ENCODE measurements at places on chromosomes 2 and 18.
A peak's percentile ranks its signal among the peaks of the same experiment; 100 is the strongest.

GRCh38 chr2:162022290-162022945, 51.6 kb downstream of the DPP4 start:
- DNase-seq: no peak

DNA sequence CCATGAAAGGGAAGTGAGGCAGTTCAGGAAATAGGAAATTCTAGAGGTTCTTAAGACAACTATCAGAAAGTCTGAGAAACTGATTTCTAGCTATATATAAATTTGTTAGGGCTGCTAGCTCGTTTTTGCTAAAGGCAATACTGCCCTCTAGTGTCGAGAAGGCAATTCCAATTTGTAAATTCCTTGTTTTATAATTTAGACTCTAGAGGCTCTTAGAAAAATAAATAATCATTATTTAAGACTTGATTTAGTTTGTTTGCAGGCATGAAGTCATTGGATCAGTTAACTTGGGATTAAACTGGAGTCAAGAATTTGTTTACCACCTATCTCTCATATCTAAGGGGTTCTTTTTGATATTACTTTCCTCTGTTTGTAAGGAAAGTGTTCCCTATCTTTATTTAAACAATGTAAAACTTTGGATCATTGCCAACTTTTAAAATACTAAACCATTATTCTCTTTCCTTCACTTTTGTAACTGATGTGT, 66.2 kb downstream of the ACVR2A start:
- peak; percentile 22 for DNase-seq

GRCh38 chr2:133262893-133263292, 305.4 kb downstream of the NCKAP5 start:
- no peak for DNase-seq

- no peak for DNase-seq
These were observed 1082.0 kb downstream of the DPP10 start for GRCh38 chr2:115524452-115524851.

GRCh38 chr2:226802573-226802972, 3.0 kb upstream of the IRS1 start:
- no peak for DNase-seq

DNA sequence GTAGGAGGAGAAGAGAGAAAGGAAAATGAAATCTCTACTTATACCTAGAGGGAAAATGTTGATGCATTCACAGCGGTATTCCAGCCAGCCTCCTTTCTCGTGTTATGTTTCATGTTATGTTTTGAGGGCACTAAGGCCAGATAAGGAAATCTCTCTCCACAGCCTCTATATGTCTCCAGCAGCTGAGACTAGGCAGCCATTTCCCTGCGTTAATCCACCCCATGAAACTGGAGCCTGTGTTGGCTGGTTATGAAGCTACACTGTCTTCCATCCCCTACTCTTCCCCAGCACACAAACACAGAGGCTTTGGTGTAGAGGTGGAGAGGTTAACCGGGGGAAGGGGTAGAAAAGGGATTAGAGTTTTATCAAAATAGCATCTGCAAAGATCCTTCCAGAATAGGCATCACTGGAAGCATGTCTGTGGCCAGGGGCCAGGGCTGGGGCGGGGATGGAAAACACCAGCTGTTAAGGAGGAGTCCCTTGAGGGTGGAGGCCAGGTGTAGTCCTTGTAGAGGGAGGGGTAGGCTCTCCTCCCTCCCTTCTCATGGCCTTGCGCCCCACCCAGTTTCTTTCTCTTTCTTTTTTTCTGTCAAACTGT, 100.9 kb upstream of the TNP1 start:
- DNase-seq: peak; percentile 44

- peak; percentile 57 for DNase-seq
These were observed 86.8 kb upstream of the DNER start for GRCh38 chr2:229800997-229801754.

- no peak for DNase-seq
These were observed 172.7 kb downstream of the SOCS6 start for GRCh38 chr18:70461323-70462077.

DNA sequence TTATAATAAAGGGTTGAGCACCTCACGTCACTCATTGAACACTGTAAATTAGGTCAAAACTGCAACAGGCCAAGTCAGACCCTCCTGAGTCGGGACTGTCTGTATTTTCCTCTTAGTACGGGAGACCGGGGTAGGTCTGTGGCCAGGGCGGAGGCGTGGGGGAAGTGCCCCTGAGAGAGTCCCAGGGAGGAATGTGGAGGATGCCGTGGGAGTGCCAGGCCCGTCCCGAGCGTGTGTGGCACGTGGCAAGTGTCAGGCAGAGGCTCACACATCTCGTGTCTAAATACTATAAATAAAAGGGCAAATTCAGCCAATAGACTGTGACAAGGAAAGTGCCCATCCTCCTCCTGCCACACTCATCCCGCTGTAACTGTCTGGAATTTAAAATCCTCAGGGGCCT, 6.3 kb upstream of the HDAC4 start:
- no peak for DNase-seq

GRCh38 chr2:10338270-10339188, 35.8 kb downstream of the HPCAL1 start:
- no peak for DNase-seq

DNA sequence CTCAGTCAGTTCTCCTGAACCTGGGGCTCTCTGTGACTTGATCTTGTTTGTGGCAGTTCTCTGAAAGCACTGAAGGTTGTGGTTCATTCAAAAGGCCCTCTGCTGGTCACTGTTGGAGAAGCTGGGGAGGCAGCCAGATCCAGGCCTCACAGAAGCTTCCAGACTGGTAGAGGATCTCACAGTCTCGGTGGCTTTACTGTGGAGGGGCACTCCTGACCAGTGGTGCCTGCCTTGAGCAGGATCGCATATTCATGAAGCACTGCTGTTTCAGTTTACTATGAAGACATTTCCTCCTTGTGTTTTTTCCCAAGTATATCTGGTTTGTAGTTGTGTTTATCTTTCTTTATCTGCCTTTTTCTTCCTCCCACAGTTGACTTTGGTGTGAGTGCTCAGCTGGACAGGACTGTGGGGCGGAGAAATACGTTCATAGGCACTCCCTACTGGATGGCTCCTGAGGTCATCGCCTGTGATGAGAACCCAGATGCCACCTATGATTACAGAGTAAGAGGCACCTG, 133.9 kb downstream of the MAP4K4 start:
- peak; percentile 72 for DNase-seq

DNA sequence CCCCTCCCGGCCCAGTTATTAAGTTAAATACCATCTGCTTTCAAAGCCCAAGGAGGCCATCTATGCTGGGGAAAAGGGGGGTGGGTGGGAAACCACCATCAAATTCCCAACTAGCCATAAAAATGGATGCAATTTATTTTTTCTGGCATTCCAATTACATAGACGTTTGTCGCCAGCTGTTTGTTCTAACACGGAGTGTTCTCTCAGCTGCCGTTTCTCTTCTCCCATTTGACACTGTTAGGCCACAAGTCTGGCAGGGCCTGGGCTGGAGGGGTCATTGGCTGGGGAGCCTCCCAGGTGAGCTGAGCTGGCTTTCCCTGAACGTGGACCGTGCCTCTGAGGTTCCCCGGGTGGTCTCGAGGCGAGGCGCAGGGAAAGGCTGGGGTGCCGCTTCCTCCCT, 16.6 kb downstream of the ATOH8 start:
- no peak for DNase-seq

DNA sequence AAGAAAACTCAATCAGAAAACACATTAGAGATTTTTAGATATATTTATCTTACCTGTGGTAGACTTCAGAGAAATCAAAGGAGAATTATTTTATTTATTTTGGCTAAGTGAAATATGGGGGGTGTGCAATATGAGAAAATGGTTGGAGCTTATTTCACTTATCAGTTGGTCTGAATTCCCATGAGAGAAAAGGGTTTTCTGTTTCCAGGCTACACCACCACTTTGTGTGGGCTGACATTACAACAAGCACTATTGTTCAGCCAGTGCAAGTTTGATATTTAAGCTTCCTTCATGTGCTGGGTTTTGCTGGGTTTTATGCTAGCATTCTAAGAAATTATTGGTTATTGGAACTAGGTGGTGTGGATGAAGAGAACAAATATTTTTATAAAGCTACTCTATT, 33.5 kb downstream of the RMND5A start:
- no peak for DNase-seq

- no peak for DNase-seq
These were observed 179.1 kb downstream of the ERBB4 start for GRCh38 chr2:212359425-212360067.

GRCh38 chr2:232389327-232389726, 10.8 kb downstream of the ALPP start:
- DNase-seq: no peak
